ENCODE measurements at places on chromosomes 7 and 10.

DNA sequence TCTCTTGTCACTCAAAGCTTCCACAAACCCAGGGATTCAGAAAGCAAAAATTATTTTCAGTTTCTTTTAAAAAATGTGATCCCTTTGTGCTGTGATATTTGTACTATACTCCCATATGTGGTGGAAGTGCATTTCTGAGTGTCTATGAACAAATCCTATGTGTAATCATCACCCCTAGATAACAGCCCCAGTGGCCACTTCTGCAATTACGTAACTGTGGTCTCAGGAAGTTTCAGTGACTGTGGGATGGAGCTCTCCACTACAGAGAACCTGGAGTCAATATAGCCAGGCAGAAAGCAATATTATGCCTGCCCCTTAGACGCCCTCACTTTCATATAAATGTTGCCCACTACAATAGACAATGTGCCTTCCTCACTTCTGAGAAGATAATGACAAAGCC, 1101.7 kb upstream of the GHITM start:
- no peak for DNase-seq

DNA sequence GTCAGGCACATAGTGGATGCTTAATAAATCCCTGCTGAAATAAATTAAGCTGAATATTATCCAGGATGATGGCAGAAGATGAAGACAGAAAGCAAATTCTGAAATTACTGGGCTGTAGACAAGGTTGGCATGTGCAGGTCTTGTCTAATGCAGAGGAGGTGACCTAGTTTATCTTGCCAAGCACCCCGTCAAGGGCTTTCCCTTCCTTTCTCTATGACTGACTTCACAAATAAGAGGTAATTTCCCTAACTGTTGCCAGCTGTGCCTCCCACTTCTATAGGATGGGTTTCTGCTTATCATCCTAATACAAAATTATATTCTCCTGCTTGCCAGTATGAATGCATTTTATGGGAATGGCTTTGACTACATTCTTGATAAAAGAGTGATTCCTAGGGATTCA, 38.0 kb downstream of the LHFPL3 start:
- no peak for DNase-seq

DNA sequence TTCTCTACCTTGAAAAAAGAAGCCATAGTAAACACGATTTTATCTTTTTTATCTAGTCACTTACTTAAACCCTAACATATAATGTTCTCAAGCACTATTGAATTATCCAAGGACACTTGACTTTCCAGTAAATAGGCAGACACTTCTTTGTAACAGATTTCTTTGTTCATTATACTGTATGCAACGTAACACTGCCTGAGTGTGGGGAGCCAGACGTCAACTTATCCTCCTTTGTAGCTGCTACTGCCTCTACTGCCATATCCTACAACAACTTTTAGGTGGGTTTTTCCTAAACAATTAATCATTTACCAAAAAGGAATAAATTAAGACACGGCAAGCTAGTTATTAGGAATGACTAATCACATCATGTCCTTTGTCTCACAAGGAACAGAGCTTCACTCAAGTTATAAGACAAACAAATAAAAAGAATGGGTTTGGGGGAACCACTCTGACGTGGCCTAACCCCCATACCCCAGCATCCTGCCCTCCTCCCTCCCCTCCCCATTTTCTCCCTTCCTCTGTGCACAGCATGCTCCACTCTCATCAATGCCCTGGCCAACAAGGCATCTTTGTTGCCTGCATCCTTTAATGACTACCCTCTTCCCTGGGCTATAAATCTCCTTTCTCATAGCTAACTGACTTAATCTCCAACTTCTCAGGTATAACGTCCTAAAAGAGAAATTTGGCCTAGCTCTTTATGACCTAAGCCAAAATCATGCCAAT, 43.3 kb downstream of the DOCK4 start:
- no peak for DNase-seq

GRCh38 chr7:29335188-29336083, 140.9 kb downstream of the CHN2 start:
- DNase-seq: no peak

DNA sequence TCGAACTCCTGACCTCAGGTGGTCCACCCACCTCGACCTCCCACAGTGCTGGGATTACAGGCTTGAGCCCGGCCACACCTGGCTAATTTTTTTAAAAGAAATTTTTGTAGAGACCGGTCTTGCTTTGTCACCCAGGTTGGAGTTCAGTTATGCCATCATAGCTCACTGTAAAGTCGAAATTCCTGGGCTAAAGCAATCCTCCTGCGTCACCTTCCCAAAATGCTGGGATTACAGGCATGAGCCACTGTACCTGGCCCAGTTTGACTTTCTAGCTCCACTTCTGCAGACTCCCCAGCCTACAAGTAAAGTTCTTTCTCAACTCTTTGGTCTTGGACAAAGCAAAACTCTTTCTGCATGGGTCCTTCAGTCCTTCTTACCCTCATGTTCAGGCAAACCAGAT, 214.1 kb downstream of the SKIDA1 start:
- DNase-seq: no peak

- no peak for DNase-seq
Observed at GRCh38 chr10:32540691-32541470, 94.9 kb downstream of the CCDC7 start.

DNA sequence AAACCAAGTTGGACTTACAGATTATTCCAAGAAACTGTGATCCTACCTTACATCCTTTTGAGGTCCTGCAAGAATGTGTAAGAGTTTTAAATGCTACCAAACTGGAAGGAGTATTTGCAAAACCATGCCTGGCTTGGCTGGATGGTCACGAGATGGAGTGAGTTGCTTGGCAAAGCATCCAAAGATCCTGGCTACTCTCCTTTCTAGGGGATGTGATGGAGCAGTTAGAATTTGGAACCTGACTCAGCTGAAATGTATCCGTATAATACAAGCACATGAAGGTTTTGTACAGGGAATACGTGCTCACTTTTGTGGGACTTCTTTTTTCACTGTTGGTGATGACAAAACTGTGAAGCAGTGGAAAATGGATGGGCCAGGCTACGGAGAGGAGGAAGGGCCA, 13.3 kb upstream of the SYPL1 start:
- no peak for DNase-seq

DNA sequence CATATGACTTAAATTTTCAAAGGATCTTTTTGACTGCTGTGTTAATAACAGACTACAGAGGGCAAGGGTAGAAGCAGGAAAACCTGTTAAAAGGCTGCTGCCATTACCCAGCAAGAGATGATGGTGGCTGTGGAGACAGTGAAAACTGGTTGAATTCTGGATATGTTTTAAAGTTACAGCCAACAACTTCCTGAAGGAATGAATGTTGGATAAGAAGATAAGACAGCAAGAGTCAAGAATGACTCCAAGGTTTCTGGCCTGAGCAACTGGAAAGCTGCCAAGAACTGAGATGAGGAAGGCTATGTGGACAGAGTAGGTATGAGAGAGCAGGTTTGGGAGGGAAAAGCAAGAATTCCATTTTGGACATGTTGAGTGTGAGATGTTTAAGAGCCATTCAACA, 19.1 kb downstream of the CNOT4 start:
- DNase-seq: no peak

GRCh38 chr10:28300027-28300426, 2.8 kb downstream of the MPP7 start:
- DNase-seq: no peak

DNA sequence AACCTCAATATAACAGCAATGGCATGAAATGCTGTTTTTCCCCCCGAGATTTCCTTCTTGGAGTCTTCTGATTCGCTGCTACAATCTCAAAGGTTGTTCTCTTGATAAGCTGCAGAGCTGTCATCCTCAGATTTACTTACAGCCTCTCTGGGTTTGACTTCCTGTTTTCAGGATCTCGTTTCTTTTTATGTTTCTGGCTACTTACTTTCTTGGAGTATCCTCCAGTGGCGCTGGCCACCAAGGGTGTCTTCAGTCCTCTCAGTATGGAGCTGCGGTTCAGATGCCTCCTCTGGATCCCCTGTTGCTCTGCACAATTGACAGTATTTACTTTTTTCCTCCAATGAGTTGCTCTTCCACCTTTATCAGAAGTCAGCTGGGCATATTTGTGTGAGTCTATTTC, 152.0 kb upstream of the TMEM72 start:
- DNase-seq: no peak

- no peak for DNase-seq
Observed at GRCh38 chr7:121901026-121901425, 28.1 kb downstream of the PTPRZ1 start.

DNA sequence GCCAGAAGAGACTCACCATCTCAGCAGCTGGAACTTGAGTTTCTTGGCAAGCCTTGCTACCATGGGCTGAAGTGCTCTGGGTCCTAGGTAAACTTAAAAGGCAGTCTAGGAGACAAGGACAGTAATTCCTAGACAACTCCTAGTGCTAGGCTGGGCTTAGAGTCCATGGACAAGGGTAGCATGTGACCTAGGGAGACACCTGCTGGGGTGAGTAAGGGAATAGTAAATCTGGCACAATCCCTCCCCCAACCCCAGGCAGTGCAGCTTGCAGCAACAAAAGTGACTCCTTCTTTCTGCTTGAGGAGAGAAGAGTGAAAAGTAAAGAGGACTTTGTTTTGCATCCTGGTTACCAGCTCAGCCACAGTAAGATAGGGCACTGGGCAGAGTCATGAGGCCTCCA, 316.5 kb upstream of the IMMP2L start:
- no peak for DNase-seq

DNA sequence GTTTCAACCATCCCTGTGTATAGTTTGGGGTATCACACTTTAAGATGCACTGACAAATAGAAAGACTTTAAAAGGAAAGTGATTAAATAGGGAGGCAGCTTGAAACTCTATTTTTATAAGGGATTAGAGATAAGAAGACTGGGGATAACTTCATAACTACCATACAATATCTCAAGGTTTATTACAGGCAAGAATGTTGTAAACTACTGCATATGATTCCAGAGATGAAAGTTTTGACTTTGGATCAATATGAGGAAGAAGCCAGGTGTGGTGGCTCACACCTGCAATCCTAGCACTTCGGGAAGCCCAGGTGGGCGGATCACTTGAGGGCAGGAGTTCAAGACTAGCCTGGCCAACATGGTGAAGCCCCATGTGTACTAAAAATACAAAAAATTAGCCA, 96.1 kb downstream of the DNAJC1 start:
- no peak for DNase-seq

DNA sequence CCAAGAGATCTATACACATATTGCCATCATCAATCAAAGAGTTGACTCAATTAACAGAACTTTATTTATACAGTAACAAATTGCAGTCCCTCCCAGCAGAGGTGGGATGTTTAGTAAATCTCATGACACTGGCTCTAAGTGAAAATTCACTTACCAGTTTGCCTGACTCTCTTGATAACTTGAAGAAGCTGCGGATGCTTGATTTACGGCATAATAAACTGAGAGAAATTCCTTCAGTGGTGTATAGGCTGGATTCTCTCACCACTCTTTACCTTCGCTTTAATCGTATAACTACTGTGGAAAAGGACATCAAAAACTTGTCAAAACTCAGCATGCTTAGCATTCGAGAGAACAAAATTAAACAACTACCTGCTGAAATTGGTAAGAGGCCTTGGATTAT, 45.3 kb downstream of the SHOC2 start:
- no peak for DNase-seq

GRCh38 chr10:114427124-114427852, 23.0 kb upstream of the AFAP1L2 start:
- no peak for DNase-seq

DNA sequence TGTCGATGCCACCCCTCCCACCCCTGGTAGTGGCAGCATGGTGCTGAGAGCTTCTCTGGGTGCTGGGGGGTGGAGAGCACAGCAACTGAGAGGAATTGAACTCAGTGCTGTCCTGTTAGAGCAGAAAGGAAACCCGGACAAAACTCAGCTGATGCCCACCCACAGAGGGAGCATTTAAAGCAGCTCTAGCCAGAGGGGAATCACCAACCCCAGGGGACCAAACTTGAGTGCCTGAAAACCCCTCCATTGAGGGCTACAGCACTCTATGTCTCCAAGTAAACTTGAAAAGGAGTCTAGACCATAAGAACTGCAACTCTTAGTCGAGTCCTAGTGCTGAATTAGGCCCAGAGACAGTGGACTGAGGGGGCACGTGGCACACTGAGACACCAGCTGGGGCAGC, 16.8 kb upstream of the FOXI2 start:
- no peak for DNase-seq

GRCh38 chr10:58513188-58514110, 777 bp downstream of the BICC1 start:
- DNase-seq: no peak

DNA sequence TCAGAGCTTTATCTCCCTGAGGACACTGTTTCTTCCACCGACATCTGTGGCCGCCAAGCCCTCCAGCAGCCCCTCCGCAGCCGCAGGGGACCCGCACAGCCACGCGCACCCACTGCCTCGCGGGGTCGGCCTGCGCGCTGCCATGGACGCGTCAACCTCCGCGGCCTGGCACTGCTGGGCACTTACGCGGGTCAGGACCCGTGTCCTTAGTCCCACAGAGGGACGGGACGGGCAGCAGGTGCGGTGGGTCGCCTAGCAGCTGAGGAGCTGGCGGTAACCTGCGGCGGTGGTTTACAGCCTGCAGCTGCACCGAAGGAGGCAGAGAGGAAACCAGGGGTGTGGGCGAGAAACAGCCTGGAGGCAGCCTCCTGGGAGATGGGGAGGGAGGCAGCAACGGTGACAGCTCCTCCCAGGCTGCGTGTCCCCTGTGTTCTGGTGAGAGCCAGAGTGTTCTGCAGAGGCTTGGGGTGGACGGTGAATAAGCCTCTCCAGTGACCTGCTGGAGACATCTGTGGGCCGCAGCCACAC, 61.3 kb downstream of the SEC61G start:
- no peak for DNase-seq

GRCh38 chr7:158811461-158811860, 17.8 kb downstream of the ESYT2 start:
- DNase-seq: peak; percentile 31

DNA sequence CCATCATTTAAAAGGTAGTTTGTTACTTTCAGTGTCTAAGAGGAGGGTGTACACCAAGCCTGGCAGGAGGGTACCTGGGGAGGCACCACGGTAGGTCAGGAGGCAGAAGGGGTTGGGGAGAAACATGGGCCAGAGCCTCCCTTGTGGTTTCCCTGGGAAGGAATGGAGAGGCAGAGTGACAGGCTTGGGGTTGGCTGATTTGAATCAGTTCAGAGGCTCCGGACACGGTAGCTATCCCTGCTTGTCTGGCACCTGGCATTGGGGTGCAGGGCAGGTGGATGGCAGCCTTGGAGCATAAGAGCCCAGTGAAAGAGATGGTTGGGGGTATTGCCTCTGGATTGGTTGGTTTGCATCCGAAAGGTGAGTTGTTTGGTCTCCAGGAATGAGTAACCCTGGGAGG, 30.2 kb upstream of the PFKP start:
- DNase-seq: no peak

- no peak for DNase-seq
Observed at GRCh38 chr7:113731571-113731970, 187.2 kb downstream of the PPP1R3A start.

DNA sequence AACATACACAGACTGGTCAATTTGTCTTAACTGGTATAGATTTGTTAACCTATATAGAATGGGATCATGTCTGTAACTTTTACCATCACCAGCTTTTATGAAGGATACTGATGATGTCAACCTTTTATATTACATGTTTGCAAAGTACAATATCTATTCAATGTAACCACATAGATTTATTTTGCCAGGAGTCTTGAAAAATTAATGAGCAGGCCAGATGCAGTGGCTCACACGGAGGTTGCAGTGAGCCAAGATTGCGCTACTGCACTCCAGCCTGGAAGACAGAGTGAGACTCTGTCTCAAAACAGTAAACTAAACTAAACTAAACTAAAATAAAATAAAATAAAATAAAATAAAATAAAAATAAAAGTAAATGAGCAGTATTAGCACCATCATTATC, 30.0 kb upstream of the PARD3 start:
- no peak for DNase-seq

- DNase-seq: no peak
Observed at GRCh38 chr10:131214521-131215244, 96.8 kb downstream of the TCERG1L start.

GRCh38 chr7:26397332-26397731, 105.7 kb downstream of the SNX10 start:
- DNase-seq: no peak
